ENCODE measurements at places on chromosomes 11 and 22.

- no peak for DNase-seq
Measured at GRCh38 chr11:45666648-45667642, 1.5 kb upstream of the CHST1 start.

DNA sequence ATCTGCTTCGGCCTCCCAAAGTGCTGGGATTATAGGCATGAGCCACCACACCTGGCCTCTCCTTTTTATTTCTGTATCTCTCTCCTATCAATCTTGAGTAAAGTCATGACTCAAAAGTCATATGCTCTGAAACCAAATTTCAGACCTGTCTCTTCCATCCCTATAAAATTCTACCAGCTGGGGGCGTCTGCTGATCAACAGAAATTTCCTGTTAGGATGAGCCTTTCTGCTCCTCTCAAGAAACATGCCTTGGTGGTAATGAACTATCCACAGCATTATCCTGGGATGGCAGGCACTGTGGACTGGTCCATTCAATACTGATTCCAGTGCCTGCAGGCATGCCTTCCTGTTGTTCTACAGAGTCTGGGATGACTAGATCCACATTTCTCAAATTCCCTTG lies 472.6 kb downstream of the NELL1 start:
- DNase-seq, result no peak

DNA sequence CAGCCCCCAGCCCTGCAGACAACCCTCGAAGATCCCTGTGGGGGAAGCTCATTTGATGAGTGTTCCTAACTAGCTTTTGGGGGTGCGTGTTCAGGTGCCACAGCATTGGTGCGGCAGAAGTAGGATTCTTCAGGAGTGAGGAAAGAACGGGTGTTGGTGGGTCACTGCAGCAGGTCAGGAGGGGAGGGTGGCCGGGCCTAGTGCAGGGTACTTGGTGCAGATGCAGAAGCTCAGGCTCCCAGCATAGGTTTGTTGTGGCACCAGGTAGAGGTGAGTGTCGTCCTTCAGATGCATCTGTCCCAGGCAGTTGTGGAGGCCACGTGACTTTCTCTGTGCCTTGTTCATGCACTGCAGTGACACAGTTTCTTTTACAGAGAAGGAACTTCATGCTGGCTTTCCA lies 15.1 kb upstream of the ADORA2A start:
- no peak for DNase-seq

- no peak for DNase-seq
Measured at GRCh38 chr11:73034331-73034730, 107.8 kb downstream of the FCHSD2 start.

GRCh38 chr11:62921201-62921572 lies at the start of gene CHRM1:
TSS of gene CHRM1 (minus strand) at chr11:62921363. CDS start at chr11:62911100, 10,263 bp downstream.
- DNase-seq, result no peak

DNA sequence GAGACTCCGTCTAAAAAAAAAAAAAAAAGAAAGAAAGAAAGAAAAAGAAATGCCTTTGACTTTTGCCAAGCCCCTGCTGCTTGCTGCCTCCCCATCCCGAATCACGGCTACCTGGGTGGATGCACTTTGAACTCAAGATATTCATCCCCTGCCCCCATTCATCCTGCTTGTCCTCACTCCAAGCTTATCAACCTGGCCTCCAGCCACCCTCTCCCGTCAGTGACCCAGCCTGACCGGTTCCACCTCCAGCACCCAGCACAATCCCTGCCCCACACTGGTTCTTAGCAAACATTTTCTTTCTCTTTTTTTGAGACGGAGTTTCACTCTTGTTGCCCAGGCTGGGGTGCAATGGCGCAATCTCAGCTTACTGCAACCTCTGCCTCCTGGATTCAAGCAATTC lies 44.4 kb downstream of the CYTH4 start:
- DNase-seq, result no peak

- no peak for DNase-seq
Measured at GRCh38 chr11:63933459-63933858, 5.3 kb upstream of the NAA40 start.

- DNase-seq, result no peak
Measured at GRCh38 chr11:9859554-9860305, 195.9 kb downstream of the SWAP70 start.

DNA sequence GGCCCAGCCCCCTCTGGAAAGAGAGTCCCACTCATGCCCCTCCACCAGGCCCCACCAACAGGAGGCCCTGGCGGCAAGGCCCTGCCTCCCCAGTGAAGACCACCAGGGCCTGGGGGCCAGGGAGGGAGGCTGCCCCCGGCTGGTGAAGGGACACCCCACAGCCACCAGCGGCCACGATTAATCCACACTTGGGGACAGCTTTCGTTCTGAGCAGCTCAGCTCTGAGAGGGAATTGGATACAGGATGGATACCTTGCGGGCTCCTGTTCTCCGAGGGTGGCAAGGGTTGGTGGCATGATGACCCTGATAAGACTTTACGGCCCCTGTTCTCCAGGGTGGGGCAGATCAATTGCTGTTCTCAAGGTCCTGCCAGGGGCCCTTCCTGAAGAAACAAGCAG lies 6.9 kb upstream of the NLRP6 start:
- DNase-seq, result no peak

DNA sequence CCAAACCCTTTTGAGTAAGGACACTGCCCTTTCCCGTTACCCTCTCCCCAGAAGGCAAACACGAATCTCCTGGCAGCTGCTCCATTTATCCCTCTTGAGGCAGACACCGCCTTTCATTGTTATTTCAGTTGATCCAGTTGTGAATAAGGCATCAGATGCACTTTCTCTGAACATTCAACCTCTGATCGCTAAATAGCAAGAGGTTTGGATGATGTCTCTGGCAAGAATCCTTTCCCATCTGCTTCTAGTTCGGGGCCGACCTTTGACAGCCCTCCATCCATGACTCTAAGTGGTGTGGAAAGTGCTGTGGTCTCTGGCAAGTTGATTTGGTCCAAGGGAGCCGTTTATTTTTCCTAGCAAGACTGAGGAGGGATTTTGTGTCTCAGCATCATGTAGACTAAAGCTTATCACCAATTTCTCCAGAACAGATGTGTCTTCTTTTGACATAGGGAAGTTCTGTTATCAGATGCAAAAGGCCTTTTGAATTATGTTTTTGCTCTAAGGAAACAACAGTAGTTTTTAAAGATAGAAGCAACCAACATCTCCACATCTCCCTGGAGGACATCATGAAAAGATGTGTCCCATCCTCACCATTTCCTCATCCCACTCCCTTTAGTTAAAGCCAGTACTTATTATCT lies 123.6 kb downstream of the CCDC34 start:
- DNase-seq, result no peak

- peak; percentile 68 for DNase-seq
Measured at GRCh38 chr11:87037450-87038234, at the start of gene TMEM135. TSS of gene TMEM135 (plus strand) at chr11:87037934. CDS start at chr11:87038046, 112 bp downstream.

DNA sequence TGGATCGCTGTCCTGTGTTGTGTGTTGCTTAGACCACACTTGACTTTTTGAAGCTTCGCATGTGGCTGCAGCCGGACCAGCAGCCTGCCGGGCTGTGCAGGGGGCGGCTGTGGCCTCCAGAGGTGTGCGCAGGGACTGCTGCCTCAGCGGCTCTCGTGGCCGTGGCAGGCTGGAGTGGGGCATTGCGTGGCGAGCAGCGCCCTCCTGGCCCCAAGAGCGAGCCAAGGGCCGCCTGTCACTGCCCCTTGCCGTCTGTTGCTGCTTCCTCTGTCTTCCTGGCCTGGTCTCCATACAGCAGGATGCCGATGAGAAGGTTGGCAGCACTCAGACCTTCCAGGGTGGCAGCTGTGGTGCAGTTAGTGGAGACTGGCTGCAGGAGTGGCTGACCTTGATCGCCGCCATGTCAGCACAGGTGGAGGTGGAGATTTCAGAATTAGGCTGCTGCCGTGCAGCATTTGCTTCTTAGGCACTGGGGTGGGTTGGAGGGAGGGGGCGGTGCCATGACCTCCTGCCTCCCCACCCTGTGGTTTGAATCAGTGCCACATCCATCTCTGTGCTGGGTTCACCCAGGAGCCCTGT lies 34.0 kb downstream of the MUC6 start:
- no peak for DNase-seq

DNA sequence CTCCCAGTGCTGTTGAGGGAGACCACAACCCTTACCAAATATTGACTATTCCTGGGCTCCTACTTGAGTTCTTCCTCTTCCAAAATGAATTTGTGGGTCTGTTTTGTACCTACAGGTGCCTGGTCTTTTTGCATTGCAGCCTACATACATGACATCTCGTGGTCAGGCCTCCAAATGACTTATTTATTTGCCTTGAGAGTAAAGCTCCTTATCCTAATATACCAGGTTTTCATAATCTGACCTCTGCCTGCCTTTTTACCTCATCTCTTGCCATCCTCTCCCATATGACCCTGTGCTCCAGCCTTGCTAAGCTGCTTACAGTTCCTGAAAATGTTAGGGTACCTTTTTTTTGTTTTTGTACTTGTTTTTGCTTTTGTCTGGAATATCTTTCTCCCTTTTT lies 130.4 kb downstream of the UVRAG start:
- no peak for DNase-seq

- DNase-seq, result no peak
Measured at GRCh38 chr22:37154925-37155712, 5.4 kb upstream of the IL2RB start.

- DNase-seq, result no peak
Measured at GRCh38 chr11:20599221-20600019, at the start of gene SLC6A5. TSS of gene SLC6A5 (plus strand) at chr11:20599608. CDS start at chr11:20599673, 65 bp downstream.

DNA sequence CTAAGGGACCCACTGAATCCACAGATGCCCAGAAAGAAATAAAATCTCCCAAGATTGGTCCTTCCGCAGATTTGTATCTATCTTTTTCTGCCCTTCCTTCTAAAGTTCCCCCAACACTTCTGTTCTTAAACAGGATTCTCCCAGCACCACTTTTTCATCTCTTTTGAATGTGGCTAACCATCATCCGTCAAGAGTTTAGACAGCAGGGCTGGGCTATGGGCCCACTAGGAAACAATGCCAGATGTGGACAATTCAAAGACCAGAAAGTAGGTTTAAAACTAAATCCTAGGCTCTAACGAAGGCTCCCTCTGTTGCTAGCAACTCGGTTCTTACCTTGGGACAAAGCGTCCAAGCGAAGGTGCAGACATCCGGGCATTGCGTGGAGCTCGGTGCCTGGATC lies 100.0 kb downstream of the AMBRA1 start:
- no peak for DNase-seq

- no peak for DNase-seq
Measured at GRCh38 chr11:46533396-46534100, 60.3 kb downstream of the AMBRA1 start.

DNA sequence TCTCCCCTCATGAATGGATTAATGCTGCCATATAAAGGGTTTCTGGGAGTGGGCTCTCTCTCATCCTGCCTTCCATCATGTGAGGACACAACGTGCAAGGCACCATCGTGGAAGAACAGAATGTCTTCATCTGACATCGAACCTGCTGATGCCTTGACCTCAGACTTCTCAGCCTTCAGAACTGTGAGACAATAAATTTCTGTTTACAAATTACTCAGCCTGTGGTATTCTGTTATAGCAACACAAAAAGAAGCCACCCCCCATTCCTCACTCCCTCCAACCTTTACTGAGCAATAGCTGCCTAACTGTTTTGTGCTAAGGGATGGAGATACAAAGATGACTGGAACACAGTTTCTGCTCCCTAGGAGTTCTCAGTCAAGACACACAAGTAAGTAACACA lies 106.1 kb upstream of the PLET1 start:
- no peak for DNase-seq

GRCh38 chr11:14872032-14872431 lies 20.0 kb downstream of the CYP2R1 start:
- DNase-seq, result no peak
